Memory B cell (primary cell): ENCODE measurements at places on chromosomes 6 and 20.
A peak's percentile ranks its signal among the peaks of the same experiment; 100 is the strongest.

- DNase-seq: no peak
These were observed 173.9 kb downstream of the QKI start for GRCh38 chr6:163588220-163588919.

DNA sequence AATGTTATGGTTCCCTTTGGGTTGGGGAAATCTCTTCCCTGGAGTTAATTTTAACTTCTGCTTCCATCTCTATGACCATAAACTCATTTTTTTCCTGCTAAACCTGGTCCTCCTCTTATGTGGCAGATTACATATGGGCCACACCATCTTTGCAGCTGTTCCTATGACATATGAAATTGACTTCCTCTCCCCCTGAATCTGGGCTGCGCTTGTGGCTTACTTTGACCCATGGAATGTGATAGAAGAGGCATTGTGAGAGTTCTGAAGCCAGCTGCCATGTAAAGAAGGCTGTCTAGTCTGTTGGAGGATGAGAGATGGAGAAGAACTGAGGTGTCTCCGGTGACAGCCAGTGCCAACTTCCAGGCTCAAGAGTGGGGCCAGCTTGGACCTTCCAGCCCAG is 100.1 kb downstream of the CDC5L start:
- DNase-seq: no peak

DNA sequence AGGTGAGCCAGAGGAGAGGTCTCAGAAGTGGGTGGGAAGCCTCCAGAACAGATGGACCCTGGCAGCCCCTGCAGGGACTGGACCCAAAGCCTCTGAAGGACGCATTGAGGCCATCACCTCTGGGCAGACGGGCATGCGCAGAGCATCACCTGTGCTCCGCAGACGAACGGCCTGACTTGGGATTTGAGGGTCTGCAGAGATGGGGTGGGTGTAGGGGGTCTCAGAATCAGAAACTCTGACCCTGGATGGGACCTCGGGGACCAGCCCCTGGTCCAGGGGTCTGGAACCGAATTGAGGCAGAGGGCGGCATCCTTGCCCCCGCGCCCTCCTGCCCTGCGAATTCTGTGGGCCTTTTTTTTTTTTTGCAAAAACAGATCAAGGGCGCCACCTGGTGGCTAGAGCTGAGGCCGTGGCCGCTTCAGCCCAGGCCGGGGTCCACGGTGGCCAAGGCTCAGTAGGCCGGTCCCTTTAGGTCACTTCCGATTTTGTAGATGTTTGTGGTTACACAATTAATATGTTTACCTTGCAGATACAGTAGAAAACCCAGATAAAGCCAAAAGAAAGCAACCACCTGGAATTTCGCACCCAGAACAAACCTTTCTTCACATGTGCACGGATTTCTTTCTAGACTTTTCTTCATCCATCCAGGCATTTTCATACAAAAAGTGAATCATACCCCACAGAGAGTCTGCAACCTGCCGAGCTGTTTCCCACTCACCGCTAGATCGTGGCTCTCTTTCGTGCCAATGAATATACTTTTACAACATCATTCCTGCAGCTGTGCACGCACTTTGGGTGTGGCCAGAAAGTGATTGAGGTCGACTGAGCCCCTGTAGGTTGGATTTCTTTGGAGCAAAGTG is 25.9 kb downstream of the ZBP1 start:
- peak; percentile 64 for DNase-seq

GRCh38 chr6:151029970-151030369 is 164.5 kb downstream of the MTHFD1L start:
- DNase-seq: no peak

GRCh38 chr20:33612001-33612400 is 50.1 kb upstream of the C20orf144 start:
- DNase-seq: no peak

DNA sequence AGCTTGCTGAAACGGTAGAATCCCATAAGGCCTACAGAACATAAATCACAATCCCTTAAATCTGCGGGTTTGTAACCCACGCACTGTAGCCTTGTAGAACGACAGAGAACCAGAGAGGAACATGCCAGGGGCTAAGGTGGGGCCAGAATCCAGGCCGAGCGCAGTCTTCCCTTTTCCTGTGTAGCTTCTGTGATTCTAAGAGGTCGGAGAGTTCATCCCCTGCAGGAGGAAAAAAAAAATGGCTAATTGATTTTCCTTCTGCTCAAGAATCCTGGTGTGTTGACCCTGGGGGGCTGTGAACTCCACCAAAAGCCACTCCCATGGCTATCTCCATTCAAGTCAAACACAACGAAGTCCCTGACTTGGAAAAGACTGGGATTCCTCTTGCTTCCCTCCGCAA is 96.3 kb downstream of the SPTLC3 start:
- DNase-seq: no peak

DNA sequence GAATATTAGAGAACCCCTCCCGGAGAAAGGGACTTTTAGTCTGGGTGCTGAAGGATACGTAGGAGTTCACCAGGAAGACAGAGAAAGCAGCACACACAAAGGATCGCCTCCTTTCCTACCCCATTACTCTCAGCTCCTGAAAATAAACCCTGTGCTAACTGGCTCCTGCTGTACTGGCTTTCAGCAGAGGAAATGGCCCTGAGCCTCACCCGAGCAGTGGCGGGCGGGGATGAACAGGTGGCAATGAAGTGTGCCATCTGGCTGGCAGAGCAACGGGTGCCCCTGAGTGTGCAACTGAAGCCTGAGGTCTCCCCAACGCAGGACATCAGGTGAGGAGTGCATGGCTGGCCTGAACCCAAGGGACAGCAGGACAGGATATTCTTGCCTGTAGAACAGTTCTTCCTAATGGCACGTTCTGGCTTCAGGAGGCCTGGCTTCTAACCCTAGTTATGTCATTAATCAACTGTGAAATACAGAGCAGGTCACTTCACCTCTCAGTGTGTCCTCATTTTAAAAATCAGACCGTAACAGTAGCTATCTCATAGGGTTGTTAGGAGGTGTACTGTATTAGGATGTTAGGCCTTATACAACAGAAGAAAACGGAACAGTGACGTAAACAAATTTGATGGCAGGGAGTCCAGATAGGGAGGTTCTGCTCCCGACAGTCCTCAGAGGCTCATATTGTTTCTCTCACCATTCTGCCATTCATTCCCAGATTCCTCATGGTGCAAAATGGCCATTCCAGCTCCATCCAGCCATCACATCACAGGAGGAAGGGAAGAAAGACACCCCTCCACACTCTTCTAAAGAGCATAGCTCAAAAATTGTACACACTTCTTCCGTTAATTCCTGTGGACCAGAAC is 1.8 kb downstream of the RBCK1 start:
- no peak for DNase-seq

DNA sequence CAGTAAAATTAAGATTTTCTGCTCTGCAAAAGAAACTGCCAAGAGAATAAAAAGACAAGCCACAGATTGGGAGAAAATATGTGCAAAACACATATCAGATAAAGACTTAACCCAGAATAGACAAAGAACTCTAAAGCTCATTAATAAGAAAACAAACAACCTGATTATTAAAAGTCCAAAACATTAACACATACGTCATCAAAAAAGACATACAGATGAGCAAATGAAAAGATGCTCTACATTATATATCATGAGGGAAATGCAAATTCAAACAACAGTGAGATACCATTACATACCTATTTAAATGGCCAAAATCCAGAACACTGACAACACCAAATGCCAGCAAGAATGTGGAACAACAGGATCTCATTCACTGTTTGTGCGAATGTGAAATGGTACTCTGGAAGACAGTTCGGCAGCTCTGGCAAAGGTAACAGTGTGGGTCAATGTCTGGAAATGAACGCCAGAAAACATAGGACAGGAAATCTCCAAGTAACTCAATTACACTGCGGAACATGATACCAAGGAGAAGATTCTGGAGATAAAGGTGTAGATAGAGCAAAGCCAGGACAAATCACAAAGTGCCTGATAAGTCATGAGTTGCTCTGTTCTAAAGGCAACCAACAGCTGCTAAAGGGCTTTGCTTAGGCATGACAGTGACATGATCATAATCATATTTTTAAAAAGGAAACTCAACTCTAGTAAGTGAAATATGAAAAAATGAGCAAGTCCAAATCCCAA is 96.8 kb downstream of the PDE10A start:
- no peak for DNase-seq

GRCh38 chr6:142242269-142242668 is 59.5 kb upstream of the ADGRG6 start:
- no peak for DNase-seq

DNA sequence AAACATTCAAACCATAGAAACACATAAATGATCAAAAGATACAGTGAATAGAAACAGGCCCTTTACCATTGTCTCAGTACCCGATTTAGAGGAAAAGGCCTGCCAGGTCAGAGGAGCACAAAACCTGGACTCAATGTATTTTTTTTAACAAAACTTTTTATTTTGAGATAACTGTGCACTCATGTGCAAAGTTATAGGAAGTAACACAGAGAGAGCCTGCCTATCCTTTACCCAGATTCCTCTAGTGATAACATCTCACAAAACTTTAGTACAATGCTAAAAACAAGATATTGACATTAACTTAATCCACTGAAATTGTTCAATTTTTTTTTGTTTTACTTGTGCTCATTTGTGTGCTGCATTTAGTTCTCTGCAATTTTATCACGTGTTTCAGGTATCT is 36.8 kb upstream of the SAMD3 start:
- DNase-seq: no peak

DNA sequence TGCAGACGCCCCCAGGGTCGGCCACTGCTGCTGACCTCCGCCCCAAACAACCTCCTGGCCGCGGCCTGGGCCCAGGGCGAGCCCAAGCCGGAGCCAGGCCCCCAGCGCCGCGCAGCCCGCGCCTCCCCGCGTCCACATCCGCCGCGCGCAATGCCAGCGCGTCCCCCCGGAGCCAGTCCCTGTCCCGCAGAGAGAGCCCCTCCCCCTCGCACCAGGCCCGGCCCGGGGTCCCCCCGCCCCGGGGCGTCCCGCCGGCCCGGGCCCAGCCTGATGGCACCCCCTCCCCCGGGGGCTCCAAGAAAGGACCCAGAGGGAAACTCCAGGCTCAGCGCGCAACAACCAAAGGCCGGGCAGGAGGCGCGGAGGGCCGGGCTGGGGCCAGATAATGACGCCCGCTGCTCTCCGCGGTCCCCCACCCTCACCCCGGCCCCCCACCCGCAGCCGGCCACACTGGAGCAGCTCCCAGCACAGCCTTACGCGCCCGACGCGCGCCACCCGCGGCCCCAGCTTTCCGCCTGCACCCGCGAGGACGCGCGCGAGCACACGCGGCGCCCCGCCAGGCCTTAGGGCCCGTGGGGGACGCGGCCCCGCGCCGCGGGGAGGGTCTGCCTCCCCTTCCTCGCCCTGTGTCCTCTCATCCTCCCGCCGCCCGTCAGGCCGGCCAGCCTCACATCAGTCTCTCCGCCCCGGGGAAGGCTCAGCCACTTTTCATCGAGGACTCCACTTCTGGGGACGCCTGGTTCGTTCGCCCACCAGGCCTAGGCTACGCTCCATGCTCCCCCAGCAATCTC is 12.9 kb upstream of the SLC22A7 start:
- DNase-seq: no peak

GRCh38 chr6:133965817-133966360 is 12.9 kb downstream of the TBPL1 start:
- no peak for DNase-seq

DNA sequence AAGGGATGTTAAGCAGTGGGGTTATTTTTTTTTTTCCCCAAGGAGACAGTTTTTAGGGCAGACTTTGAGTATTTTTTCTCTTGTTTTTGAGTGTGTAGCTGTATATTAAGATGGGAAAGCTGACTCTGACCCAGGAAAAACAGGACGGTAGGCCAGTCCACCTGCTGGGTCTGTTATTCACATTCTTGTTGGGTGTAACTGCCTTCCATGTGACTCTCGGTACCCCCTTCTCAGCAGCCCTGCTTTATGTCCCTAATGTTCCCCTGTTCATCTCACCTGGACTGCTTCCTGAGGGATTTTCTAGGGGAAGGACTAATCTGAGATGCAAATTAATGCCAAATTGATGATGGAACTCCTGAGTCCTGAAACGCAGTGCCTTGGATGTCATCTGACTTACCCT is 21.9 kb downstream of the FOXO3 start:
- DNase-seq: no peak

DNA sequence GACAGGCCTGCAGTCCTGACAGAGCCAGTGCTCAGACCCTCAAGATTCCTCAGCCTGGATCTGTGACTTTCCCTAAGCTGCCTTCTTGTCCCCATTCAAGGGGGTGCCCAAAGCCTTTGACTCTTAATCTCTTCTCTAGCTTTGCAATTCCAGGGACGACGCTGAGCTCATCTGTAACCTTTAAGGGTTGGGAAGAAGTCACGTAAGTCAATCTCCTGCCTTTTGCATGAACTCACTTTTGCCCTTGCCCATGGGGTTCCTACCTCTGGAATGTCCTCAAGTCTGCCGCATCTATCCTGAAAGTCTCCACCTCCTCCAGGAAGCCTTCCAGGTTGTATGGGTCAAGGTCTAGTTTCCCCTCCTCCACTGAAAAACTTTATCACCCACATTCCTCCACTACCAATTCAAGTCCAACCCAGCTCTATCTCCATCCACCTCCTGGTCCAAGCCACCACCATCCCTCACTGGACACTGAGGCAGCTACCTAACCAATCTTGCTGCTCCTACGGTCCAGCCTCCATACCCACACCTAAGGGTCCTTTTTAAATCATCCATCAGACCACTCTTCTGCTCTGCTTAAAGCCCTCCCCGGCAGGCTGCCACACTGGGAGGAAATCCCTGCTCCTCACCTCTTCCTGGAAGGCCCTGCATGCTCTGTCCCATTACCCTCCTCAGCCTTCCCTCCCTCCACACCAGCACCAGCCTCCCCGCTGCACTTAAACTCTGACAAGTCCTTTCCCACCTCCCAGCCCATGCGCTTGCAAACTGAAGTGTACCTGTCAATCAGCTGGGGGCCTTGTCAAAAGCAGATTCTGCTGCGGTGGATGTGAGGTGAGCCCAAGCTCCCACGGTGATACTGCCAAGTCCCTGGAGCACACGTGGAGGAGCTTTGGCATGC is 29.7 kb downstream of the PREX1 start:
- no peak for DNase-seq

GRCh38 chr6:7542874-7543624 is 1.6 kb downstream of the DSP start:
- DNase-seq: no peak
